ENCODE measurements at places on chromosomes 2 and 18.
A peak's percentile ranks its signal among the peaks of the same experiment; 100 is the strongest.

DNA sequence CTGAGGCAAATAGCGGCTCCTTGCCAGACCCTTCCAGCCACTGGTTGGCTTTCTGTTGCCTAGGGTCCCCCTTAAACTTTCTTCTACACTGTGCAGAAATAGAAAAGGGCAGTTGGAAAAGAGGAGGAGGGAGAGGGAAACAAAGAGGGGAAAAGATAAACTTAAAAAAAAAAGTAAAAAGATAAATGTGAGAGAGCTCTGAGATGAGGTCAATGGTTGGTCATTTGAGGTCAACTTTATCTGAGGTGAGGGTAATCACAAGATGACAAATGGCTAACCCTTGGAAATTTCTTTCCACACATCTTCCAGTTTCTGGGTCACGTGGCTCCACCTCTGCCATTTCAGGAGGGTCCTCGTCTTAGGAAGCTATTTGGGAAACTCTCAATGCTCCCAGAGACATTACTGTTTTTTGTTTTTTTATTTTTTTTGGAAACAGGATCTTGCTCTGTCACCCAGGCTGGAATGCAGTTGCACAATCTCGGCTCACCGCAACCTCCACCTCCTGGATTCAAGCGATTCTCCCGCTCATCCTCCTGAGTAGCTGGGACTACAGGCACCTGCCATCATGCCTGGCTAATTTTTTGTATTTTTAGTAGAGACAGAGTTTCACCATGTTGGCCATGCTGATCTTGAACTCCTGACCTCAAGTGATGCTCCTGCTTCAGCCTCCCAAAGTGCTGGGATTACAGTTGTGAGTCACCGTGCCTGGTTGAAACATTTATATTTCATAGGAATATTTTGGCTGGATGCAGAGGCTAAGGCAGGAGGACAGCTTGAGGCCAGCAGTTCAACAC lies 199.9 kb downstream of the TGIF1 start:
- no peak for DNase-seq

- DNase-seq: no peak
Measured at GRCh38 chr2:113263546-113263945, 15.2 kb downstream of the PAX8 start.

DNA sequence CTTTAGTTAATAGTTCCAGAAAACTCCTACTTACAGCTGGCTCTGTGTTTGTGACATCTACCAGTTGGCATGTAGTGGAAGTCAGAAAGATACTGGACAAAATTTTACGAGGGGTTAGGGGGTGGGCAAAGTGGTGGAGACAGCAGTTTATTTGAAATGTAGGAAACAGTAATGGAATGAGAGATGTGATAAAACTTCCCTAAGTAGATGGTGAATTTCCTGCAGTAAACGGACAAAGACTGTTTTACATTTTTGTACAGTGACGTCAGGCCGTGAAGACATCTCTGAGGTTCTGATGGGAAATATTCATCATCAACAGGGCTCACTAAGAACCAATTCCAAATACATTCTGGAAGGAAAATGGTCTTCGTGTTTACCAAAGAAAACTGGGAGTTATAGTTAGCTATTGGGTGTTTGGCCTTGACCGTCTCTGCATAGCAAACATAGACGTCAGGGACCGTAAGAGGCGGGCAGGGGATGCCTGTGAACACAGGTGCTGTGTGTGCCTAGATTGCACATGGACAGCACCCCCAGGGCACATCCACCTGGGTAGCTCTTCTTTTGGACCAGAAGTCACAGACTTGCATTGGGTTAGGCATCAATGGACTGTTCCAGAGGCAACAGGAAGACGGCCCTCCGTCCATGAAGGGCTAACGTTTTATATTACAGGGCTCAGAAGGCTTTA lies 131.5 kb downstream of the ZNF516 start:
- DNase-seq: no peak

DNA sequence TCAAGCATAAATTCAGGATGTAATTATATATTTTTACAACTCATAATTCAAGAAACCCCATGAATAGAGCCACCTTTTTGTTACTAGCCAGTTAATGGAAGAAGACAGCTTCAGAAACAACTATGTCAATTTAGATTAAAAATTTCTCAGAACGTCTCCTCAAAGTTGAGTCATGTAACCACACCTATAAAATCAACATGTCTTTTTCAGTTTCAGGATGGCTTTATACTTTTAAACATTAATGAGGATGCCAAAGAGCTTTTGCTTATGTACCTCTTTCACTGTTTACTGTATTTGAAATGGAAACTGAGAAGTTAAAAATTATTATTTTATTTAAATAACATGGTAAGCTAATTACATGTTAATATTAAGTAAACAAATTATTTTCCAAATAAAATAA lies 280.1 kb downstream of the PTH2R start:
- no peak for DNase-seq

- DNase-seq: no peak
Measured at GRCh38 chr2:55461679-55462078, 42.0 kb upstream of the CCDC88A start.

GRCh38 chr18:10010611-10011015 lies 96.8 kb downstream of the VAPA start:
- no peak for DNase-seq

DNA sequence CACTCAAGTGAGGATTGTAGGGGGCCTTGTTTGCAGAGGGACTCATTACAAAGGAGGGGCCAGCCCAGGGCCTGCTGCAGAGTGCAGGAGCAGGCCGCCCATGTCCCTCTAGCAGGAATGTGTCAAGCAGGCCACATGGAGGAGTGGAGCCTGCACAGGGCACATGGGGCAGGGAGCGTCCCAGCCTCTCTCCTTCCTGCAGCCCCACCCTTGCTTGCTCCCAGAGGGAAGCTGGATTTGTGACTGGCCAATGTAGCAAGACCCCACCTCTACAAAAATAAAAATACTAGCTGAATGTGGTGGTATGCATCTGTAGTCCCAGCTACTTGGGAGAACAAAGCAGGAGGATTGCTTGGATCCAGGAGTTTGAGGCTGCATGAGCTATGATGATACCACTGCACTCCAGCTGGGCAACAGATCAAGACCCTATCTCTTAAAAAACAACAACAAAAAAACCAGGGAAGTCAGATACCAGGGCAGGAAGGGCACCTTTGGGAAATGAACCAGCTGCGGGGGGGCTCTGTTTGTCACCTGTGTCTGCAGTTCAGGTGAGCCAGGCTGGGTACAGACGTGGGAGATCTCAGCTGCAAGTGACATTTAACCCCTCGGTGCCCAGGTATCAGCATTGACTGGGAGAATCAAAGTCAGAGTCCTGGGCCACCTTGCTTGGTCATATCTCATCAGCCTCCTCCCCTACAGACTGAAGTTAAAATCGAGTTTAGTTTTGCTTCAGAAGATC lies 27.7 kb downstream of the IMPA2 start:
- DNase-seq: no peak

- no peak for DNase-seq
Measured at GRCh38 chr2:42052702-42053481, 5.1 kb downstream of the PKDCC start.

GRCh38 chr18:42706029-42706608 lies 409.4 kb downstream of the RIT2 start:
- DNase-seq: no peak

GRCh38 chr2:200968735-200969134 lies 5.3 kb upstream of the ORC2 start:
- DNase-seq: no peak

- DNase-seq: no peak
Measured at GRCh38 chr2:1494257-1494656, 81.0 kb downstream of the TPO start.

DNA sequence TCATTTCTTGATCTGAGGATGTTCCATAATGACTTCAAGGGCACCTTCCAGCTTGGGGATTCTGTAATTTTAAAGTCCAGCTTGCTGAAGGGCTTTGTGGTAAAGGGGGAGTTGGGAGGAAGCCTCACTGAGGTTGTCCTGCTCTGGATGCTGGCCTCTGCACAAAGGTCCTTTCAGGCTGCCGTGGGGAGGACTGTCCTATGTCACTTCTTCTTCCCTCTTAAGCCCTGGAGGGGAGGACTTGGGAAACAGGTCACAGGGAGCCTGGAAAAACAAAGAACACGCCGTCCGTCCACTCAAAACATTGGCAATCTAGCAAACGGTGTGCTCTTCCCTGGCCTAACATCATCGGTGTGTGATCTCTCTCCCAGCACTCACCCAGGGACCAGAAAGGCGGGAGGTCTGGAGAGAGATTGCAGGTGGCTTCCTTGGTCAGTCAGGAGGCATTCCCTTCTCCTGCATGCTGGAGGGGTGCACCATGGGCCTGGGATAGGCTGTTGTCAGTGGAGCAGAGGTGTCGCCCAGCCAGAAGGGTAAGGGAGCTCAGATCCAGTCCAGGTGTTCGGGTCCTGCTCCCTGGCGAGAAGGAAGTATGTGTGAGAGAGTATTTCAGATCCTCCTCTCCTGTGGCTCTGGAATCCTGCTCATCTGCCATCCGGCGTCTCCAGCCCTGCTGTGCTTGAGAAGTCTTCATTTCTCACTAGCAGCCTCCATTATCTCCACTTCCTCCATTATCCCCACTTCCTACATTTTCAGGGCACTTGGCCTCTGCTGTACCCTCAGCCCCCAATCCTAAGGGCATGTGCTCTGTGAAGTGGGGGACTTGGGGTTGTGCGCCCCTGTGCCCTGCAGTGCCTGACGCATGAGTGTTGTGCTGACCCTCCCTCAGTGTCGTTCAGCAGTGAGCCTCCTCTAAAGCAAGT lies 20.1 kb downstream of the ASAP2 start:
- DNase-seq: no peak

GRCh38 chr18:30908381-30908780 lies 134.2 kb downstream of the DSC3 start:
- no peak for DNase-seq

DNA sequence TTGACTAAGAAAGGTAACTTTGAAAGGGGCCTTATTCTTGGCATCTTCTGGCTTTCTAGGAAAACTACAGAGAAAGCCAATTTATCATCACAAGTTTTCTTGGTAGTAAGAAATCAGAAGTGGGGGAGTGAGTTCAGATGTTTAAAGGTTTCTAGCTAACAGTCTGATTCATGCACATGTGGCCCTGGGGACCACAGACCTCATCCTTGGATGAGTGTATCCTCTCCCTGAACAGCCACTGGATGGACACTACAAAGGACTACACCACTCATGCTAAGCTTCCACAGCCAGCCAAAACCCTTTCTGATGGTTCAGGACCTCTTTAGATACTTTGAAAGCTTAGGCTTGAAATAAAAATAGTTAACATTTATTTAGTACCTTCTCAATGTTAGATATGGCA lies 218.3 kb upstream of the STK17B start:
- DNase-seq: no peak

DNA sequence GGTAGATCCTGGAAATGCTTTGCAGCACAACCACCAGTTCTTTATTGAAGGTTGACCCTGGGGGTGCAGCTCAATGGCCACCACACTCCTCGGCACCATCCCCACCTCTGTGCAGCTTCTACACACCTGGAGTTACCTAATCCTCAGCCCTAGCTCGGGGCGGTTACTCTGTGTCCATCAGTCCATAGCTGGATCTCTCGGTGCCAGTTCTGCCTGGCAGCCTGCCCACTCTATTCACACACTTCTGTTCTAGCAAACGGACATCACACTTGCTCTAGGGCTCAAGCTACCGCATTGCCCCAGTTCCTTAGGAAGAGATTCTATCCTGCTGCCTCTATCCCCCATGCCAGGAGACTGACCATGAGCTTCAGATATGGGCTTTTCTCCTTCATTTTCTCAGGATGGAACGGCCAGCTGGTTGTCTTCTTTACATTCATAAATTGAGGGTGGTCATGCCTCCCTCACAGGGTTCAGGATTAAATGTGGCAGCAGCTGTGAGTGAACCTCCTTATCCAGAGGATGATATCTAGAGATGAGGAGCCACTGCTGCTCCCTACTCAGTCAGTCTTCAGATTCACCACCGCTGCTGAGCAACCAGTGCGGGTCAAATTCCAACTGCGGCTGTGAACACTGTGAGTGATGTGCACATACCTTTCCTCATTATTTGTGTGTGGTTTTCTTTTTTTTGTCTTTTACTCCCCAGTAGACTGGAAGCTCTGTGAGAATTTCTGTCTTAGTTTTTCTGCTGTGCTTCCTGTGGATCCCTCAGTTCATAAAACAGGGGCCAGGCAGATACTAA lies 66.9 kb upstream of the TRIB2 start:
- no peak for DNase-seq

GRCh38 chr2:46315103-46315890 lies 18.1 kb downstream of the EPAS1 start:
- peak; percentile 34 for DNase-seq

GRCh38 chr2:31267437-31268120 lies 33.6 kb downstream of the EHD3 start:
- DNase-seq: no peak

GRCh38 chr2:18940184-18940583 lies 350.8 kb upstream of the NT5C1B start:
- DNase-seq: no peak

GRCh38 chr2:197324801-197325200 lies 14.2 kb upstream of the ANKRD44 start:
- DNase-seq: no peak

GRCh38 chr2:184596819-184597411 lies 1.4 kb upstream of the ZNF804A start:
- DNase-seq: no peak

DNA sequence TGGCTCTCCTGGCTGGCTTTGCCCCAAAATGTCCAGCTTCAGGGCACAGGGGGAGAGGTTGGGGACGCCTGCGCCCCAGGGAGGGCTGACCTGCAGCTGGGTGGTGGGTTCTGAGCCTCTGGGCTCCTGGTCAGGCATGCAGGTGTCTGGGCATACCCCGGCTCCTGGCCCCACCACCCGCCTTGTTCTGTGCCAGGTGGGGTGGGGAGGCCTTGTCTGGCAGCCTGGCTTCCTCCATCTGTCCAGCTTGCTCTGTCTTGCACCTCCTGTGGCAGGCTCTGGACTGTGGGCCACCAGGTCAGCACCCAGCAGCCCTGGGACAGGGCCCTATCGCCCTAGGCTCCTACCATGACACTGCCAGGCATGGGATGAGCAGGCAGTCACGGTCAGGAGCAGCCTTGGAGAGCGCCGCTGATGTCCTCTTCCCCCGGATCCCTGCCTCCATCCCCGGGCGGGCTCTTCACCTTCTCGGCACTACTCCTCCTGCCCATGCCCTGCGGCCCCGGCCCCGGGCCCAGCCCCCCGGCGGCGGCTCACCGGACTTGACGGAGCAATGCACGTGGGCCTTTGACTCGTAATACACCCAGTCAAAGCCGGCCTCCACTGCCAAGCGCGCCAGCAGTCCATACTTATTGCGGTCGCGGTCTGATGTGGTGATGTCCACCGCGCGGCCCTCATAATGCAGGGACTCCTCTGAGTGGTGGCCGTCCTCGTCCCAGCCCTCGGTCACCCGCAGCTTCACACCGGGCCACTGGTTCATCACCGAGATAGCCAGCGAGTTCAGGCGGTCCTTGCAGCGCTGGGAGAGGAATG lies 3.6 kb downstream of the IHH start:
- DNase-seq: no peak

DNA sequence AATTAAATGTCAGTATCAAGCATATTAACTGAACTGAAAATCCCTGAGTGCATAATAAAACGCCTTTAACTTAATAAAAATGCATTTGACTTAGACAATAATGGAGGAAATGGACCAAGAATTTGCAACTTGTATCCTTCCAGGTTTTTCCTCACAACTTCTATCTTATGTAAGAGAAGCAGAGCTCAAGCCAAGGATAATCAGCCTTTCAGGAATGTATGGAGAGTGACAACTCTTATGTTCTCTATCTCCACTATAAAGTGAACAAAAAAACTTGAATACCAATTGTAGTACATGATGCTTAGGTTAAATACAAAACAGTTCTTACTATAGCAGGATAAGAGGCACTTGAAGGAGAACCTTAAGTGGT lies 64.8 kb upstream of the CYP26B1 start:
- DNase-seq: no peak

GRCh38 chr2:147789720-147790119 lies 55.1 kb upstream of the ACVR2A start:
- DNase-seq: no peak

GRCh38 chr2:227503433-227504406 lies 31.8 kb downstream of the AGFG1 start:
- no peak for DNase-seq
